ENCODE measurements at places on chromosomes 16 and 17.
A peak's percentile ranks its signal among the peaks of the same experiment; 100 is the strongest.

DNA sequence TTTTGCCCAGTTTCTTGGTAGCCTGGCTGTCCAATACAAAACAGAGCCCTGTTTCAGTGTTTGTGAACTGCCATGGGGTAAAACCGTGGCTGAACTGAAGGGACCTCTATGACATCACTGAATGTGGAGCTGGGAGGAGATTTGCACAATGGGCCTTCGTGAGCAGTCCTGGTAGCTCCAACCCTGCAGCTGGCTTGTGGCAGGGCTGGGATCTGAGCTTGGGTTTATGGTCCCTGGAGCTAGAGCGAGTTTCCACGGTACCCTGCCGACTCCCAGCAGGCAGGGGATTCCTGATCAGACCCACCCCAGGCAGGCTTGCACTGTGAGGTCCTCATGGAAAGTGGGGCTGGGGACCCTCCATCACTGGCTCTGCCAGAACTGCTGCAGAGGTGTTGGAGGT lies 247.0 kb downstream of the GSG1L start:
- no peak for DNase-seq

- peak; percentile 79 for DNase-seq
Observed at GRCh38 chr17:35170968-35171771, 23.0 kb downstream of the SLC35G3 start.

DNA sequence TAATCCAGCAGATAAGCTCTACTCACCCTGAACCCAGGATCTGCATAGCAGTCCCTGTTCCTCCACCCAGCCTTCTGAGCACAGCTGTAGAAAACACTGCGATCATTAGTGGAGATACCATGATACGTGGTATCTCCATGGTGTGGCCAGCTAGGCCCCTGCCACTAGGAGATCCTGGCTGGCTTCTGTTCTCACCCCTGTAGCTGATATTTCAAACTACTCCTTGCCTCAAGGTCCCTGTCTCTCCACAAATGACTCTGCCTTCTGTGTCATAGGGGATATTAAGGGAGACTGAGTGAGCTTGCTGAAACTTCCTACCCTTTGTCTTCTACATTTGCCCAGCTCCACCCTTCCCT lies 44.3 kb downstream of the ERN1 start:
- no peak for DNase-seq

- DNase-seq: no peak
Observed at GRCh38 chr16:59907611-59908010, 1173.5 kb upstream of the GOT2 start.

GRCh38 chr16:50334106-50334975 lies 34.4 kb downstream of the BRD7 start:
- DNase-seq: no peak

DNA sequence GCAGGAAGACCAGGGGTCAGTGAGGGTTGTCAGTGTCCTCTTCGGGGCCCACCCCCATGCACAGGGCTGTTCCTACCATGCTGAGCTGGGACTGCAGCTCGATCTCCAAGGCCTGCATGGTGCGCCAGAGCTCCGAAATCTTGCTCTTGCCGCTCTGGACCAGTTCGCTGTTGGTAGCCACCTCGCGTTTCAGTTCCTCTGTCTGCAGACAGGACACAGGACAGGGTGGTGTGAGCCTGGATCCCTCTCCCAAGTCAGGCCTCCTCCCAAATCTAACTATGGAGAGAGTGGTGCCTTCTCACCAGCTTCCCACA lies 90.9 kb downstream of the GOSR1 start:
- no peak for DNase-seq

- no peak for DNase-seq
Observed at GRCh38 chr17:69207151-69207550, 21.5 kb downstream of the ABCA10 start.
